Stimulated activated CD8-positive, alpha-beta memory T cell treated with anti-CD3 and anti-CD28 coated beads, Interleukin-4, amount 100 ng/mL, for 4 hours (primary cell): ENCODE measurements at places on chromosomes 13 and 19.

- DNase-seq = no peak
These were observed 329.7 kb downstream of the UQCRFS1 start for GRCh38 chr19:28883241-28883693.

GRCh38 chr13:60012488-60012887 is 151.2 kb downstream of the DIAPH3 start:
- no peak for DNase-seq

- no peak for DNase-seq
These were observed 58.9 kb upstream of the GJB6 start for GRCh38 chr13:20291037-20291436.

- DNase-seq = no peak
These were observed 221.9 kb upstream of the PCDH17 start for GRCh38 chr13:57409656-57410055.

DNA sequence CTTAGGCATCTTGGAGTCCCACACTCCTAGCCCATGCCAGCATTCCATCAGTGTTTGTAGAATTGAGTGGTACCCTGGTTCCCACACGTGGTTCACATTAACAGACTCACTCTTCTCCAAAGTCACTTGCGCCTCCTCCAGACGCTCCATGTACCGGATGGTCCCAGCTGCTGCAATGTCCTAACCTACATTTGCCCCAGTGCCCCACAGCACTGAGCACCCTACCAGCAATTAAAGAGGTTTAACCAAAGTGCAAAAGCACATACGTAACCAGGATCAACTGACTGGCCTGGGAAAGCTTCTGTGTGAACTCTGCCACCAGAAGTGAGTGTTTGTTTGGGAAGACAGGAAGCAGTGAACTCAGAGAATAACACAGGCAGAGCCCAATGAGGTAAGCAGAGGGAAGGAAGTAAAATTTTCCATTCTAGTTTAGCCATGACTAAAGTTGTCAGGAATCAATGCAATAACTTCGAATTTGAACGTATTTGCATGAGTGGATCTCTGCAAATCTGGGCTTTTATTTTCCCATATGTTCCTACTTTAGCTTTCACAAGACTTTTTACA is 7.3 kb upstream of the MEDAG start:
- no peak for DNase-seq
